ENCODE measurements at places on chromosomes 4 and X. TPM values are rescaled to one million over a fixed set of nuclear protein-coding genes. Genes with fewer than 3 reads are reported as not detected.
A peak's percentile ranks its signal among the peaks of the same experiment; 100 is the strongest.

GRCh38 chrX:10110984-10111363 lies 45.8 kb upstream of the CLCN4 start:
- ATAC-seq = peak; percentile 44

DNA sequence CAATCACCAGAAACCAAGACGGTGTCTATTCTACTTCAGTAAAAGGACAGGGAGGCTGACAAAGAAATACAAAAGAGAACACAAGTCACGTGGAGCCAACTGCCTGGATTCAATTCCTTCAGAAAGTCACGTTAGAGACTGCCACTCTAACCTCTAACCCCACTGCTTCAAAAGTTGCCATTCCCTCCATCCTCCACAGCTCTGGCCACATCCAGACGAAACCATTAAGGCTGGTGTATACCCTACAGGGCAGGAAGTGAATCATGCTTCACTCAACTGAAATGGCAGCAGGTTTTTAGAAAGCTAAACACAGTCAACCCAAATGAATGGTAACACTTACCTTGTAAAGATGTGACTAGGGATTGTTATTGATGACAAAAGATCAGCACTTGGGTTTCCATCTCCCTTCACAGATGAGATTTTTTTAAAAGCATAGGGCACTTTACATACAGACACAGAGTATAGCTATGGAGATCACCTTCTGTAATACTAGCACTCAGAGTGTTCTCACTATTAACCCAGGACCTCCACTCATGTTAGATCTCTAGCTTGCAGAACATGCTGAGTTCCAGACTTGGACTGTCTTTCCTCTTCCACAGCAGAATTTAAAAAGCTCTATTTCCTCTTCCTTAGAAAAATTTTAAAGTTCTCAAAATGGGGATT lies 37.4 kb downstream of the MAML3 start:
- peak; percentile 99 for ATAC-seq

The GABRA4 gene
- total RNA-seq = not detected

- no peak for ATAC-seq
Observed at GRCh38 chr4:3707423-3708102, 58.6 kb upstream of the ADRA2C start.

- ATAC-seq = no peak
Observed at GRCh38 chr4:54092405-54093323, 7.3 kb upstream of the GSX2 start.

The BTC gene
- not detected for total RNA-seq

DNA sequence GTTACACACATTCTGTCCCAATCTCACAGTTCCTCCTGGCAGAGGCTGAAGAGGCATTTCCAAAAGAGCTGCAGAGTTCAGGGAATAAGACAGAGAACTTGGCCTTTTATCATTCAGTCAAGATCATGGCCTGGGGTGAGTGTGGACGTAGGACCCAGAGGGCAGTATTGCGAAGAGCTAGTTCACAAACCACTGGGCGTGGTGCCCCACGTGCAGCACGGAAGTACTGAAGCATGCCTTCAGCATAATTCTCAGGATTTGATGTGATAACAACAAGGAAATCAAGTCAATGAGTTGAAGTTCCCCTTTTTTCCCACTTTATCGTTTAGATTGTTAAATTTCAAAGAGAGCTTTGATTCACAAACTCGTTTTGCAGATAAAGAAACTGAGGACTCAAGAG lies 117.7 kb downstream of the RELL1 start:
- no peak for ATAC-seq

- ATAC-seq = peak; percentile 70
Observed at GRCh38 chr4:103008875-103009729, 10.4 kb downstream of the SLC9B1 start.

GRCh38 chr4:40152637-40153036 lies 44.2 kb upstream of the RHOH start:
- ATAC-seq = no peak

The SUPT20HL2 gene
- total RNA-seq = not detected

DNA sequence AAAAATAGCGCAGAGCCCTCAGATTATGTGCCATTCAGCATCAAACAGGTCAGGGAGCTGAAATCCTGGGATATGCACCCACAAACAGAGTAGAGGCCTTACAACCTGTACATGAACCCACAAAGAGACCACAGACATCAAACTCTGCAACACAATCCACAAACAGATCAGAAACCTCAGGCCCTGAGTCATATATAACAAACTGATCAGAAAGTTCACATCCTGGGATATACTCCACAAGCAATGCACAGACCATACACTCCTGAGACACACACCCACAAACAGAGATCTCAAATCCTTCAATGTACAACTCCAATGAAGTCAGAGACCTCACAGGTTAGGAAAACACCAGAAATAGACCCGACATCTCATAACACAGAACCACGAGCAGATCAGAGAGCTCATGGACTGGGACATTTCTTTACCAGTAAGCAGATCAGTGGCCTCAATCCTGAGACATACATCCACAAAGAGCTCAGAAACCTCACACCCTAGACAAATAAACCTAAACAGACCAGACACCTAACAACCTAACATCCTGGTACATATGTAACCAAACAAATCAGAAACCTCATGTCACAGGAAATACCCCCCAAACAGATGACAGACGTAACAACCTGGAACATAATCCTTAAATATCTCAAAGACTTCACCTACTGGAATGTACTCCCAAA lies 24.2 kb downstream of the SUV39H1 start:
- peak; percentile 70 for ATAC-seq

DNA sequence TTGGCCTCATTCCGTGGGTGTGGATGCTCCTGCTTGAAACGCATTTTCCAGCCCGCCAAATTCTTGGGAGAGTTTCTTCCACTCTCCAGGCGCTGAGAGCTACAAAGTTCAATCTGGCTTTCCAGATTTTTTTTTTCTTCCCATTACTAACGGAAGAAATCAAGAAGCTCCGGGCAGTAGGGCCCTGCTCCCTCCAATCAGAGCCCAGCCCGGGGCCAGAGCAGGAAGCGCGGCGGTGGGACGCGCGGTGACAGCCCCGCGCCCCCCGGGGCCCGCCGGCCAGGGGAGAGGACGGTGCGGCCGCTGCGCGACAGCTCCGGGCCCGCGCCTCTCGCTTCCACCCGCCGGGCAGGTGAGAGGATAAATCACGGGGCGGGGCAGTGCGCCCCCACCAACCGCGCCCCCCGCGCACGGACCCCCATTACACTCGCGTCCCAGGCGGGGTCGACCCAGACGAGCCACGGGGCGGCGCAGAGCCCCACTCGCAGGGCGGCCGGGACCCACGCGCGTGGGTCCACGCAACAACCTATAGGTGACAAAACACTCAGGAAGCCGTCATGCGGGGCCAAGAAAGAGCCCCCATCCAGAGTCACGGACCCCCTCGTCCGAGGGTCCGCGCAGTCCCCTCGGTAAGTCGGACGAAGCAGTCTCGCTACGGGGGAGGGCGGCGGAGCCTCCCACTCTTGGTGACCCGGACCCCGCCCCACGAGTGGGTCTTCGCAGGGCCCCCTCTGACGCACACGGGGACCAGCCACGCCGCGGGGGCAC lies 868 bp downstream of the AFAP1 start:
- no peak for ATAC-seq

The NDP gene
- not detected for total RNA-seq

DNA sequence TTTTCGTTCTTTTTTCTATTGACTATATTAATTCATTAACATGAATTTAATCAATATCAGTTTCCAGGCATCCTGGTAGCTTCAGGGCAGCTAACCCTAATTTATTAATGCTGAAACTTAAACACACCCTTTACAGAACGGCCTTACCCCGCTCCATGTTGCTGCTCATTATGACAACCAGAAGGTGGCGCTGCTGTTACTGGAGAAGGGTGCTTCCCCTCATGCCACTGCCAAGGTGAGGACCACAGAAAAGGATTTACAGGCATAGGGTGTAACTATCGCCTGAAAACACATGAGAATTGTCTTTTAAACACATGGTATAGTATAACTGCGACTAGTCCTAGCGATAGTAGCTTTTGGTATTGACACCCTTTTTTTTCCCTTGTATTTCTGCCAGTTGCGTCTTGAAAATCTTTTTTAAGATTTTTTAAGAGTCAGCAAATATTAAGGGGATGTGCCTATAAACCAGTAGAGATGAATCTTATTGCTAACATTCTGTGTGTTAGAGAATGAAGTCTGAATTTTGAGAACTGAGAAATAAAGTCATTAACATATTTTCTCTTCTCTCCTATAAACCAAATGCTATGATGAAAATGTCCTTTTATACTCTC lies 229.0 kb downstream of the ANK2 start:
- ATAC-seq = peak; percentile 90

DNA sequence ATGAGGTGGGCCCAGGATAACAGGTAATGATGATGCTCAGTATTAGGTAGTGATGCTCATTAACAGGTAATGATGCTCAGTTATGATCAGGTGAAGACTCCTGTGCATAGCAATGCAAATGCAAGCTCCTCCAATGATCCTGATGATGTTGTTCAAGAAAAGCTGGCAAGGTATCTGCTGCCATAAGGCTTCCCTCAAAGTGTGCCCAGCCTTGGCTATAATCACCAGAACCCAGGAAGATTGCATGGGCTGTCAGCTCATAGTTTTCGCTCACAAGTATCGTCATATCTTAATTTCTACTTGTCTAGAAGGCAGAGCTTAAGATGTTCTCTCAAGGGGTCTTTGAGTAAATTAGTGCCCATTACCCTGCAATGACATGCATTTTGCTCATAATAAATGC lies 366.2 kb upstream of the CLNK start:
- ATAC-seq = no peak

DNA sequence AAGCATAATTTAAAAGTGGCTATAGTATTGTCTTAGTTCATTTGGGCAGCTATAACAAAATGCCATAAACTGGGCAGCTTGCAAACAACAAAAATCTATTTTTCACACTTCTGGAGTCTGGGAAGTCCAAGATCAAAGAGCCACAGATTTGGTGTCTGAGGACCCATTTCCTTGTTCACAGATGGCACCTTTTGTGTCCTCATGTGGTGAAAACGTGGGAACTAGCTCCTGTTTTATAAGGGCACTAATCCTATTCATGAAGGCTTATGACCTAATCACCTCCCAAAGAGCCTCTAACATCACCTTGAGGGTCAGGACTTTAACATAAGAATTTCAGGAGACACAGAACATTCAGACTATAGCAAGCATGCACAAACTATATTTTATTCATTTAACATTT lies 126.5 kb upstream of the WDFY3 start:
- no peak for ATAC-seq

The GABRG1 gene
- total RNA-seq = not detected

DNA sequence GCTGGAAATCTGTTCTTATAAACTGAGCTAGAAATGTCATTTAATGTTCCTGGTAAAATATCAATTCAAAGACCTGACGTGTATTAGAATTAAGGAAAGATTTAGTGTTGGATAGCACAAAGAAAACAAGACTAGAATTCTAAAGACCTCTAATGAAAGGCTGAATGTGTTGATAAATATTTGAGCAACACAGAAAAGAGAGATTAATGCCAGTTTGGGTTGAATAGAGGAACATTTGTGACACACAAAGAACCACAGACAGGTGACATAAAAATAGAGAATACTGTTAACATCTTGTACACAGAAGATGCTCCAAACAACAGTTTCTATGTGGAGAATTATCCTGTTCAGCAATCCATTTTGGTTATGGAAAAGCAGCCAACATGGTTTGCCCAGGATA lies 222.1 kb upstream of the GALNT7 start:
- ATAC-seq = no peak

GRCh38 chrX:38403834-38404233 lies 51.4 kb downstream of the OTC start:
- ATAC-seq = no peak
